ENCODE measurements at places on chromosomes 16 and 17.

- DNase-seq: peak; percentile 51
Observed at GRCh38 chr17:40075201-40075941, 12.6 kb downstream of the THRA start.

GRCh38 chr16:26983426-26983825 is 83.3 kb upstream of the C16orf82 start:
- DNase-seq: no peak

- no peak for DNase-seq
Observed at GRCh38 chr17:50620858-50621257, 13.8 kb upstream of the ABCC3 start.

DNA sequence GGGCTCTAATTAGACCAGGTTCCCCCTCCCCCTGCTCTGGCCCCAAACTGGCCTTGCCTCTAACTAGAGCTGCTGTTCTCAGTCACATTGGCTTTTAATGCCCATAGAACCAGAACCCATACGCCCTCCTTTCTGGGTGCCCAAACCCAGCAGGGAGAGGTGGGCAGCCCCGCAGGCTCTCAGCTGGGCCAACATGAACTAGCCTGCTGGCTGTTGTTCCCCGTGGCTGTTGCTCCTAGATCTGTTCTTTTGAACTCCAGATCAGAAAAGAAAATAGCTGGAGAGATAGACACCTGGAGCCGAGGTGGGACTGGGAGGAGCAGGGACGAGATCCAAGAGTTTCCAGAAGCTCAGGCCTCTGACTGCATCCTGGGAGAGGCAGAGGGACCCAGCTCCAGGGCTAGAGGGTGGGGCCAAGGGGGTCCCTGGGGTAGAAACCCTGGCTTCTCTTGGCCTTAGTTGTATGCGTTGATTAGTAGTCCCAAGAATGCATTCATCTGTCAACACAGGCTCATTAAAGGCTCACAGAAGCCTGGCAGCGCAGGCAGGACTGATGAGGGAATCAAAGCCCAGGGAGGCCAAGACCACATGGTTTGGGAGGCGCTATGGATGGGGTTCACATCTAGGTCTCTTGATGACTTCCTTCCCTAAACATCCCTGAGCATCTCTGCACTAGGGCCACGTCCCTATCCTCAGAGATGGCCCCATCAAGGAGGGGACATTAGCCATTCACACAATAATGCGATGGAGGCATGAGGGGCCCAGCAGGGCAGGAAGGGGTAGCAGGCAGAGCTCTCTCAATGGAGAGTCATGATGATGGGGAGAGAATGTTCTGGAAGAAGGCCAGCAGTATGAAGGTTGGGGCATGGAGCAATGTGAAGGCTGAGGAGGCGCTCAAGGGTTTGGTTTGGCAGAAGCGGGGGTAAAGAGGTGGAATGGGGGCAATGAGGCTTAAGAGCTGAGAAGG is 1.3 kb upstream of the CPSF4L start:
- DNase-seq: no peak

GRCh38 chr16:80683646-80684045 is 120.8 kb downstream of the CDYL2 start:
- DNase-seq: no peak

DNA sequence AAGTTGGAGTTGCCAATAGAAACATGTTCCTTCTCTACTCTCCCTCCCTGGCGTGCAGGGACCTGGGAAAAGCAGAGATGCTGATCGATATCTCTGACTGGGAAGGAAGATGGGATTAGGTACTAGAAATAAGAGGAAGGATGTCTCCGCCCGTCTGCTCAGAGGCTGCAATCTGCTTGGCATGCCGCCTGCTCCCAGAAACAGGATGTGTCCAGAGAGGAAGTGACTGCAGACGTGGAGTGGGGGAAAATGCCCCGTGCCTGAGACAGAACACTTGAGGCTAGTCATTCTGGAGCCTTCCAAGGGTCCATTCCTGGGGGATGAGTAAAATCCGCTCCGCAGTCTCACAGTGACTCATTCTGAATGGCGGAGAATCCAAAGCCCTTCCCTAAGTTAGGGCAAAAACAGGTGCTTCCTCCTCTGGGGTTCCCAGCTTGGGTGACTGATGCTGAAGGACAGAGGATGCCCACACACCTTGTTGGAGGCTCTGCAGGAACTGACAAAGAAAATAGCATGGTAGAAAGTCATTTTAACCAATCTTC is 45.0 kb upstream of the SMURF2 start:
- no peak for DNase-seq

DNA sequence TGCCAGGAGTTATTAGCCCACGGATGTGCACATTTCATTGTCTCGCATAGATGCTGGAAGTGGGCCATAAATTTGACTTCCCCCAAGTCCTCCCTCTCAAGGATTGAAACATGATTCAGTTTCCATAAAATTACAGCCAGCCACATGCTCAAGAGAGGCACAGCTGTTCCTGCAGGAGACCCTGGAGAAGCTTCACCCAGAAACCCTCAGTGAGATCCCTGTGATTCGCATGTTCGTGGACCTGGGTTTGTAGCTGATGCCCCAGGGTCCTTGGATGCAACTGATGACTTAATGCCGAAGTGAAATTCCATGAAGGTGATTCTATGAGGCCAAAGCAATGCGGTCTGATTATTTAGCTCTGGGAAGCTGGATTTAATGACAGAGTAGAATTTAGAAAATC is 24.7 kb upstream of the AQP8 start:
- no peak for DNase-seq
